ENCODE measurements at places on chromosomes 12 and 14.

DNA sequence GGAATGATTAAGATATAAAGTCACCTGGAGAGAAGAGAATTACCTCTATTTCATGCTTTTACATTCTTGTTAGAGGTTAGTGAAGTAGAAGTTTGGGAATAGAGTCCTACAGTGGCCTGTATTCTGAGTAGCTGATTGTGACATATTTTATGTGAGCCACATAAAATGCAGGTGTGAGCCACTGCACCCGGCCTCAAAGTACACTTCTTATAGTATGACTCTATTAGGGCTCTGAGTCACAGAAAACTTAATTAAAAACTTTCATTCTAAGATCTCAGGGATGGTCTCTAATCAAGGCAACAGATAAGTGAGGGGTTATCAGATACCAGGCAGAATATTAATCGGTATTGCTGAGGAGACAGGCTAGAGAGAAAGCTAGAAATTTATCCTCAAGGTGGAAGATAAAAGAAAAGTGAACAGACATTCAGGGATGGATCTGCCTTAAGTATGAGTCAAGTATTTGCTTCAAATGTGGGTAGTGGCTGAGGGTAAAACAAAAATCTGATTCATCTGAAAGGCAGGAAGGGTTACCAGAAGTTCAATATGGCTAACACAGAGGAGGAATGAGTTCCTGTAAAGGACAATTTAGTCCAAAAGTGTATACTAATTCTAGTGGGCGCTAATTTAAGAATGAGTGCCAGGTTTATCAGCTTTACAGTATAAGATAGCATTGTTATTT, 5.5 kb upstream of the G2E3 start:
- no peak for DNase-seq

- no peak for DNase-seq
Observed at GRCh38 chr12:22529281-22530060, 14.9 kb downstream of the C2CD5 start.

DNA sequence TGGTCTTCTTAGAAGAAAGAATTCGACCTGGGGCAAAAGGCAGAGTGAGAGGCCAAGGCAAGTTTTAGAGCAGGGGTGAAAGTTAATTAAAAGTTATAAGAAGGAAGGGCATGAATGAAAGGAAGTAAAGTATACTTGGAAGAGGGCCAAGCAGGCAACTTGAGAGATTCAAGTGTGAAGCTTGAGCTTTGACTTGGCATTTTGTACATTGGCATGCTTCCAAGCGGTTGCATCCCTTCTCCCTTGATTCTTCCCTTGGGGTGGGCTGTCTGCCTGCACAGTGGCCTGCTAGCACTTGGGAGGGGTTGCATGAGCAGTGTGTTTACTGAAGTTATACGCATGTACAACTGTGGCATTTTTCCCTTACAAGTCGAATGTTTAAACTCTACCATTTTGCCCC, 74.8 kb upstream of the MGAT4C start:
- DNase-seq = no peak

GRCh38 chr12:2256453-2256852, 203.7 kb downstream of the CACNA1C start:
- DNase-seq = no peak

DNA sequence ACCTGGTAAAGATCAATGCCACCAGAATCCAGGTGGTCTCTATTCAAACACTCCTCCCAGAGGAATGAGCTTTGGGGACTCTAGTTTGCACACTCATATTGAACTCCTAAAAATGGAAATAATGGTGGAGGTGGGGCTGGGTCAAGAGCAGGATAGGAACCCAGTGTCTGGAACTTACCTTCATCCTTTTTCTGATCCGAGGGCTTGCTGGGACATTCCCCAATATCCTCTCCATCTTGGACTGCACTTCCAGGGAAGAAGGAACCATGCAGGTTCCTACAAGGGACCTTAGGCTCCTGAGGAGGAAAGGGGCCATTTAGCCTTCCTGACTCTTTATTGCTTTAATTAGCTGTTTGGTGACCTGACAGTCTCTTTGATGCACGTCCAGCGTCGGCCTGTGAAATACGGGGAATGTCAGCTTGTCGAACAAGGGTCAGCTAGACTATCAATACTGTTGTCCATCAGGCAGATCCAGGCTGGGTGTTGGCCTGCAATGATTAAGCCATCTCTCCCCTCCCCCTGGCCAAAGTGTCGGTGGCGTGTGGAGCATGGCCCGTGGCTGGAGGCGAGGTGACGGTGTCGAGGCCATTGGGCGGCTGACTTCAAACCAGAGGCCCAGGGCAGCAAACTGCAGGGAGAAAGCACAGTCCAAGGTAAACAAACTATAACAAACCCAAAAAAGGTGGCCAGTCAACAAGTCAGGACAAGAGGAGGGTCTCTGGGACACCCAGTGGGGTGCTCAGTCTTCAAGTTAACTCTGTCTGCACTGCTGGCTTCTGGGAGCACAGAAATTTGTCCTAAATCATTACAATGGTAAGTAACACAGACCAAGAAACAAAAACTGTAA, 405.2 kb upstream of the TBX3 start:
- DNase-seq = no peak

DNA sequence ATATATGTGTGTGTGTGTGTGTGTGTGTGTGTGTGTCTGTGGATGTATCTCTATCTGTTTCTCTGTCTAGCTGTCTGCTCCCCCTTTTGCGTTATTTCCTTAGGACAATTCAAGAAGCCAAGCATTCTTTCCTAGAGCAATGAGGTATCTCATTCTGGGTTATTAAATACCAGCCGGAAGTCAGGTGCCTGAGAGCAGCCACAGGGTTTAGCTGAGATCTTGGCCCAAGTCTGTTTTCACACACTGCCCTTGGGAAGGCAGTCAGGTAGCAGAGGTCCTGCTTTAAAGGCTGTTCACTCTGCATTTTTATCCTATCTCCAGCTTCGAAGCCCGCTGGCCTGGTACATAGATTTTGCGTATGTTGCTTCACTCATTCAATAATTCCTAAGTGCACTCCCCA, 76.8 kb downstream of the TSPAN9 start:
- no peak for DNase-seq

GRCh38 chr14:82897469-82898308, 1364.0 kb upstream of the SEL1L start:
- DNase-seq = no peak

DNA sequence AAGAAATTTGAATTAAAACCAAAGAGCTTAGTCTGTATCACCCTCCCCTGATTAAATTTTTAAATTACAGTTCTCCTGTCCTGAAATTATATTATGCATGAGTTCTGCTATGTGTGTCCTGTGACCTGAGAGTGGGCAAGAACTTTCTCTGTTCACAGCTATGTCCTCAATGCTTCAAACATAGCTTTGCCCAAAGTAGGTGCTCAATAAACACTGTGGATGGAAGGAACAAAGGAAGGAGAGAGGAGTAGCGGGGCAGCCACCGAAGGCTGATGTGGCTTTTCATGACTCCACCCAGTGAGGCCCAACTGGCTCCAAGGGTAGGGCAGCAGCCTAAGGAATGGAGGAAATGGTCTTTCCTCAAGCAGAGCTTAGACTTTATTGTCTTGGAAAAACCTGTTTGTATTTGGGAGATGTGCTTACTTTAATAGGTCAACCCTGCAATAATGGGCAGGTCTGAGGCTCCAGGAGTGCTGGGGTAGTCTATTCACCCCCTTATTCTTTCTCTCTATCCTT, 7.6 kb upstream of the MARK3 start:
- DNase-seq = no peak

DNA sequence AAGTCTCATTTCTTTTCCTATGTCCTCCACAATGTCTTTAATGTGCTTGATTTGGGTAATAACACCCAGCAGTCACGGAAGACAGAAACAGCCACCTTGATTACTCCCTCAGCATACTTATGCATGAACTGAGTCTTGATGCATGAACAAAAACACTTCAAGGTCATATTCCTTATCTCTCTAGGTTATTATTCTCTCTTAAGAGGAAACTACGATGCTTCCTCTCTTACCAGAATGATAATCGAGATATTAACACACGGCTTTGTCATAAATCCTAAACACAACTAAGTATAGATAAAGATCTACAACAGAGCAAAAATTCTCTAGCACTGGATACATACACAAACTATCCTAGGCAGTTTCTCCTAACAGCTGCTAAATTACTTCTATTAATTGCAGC, 583.5 kb upstream of the ATP2B1 start:
- no peak for DNase-seq

DNA sequence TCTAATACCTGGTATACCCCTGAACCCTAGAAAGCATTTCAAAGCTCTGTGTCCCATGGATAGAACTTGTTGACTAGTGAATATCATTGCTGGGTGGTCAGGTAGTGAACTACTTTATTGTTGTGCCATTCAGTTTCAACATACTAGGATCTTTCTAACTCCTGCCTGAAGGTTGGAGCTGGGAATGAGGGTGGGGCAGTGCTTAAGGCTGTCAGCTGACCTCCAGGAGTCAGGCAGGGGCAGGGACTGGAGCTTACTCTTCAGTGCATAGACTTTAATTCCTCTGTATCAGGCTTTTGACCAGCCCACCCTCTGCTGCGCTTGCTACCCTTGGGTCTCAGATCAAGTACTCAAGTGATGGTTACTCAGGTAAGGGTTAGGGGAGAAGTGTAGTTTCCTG, 102.6 kb upstream of the RFX4 start:
- no peak for DNase-seq

- no peak for DNase-seq
Observed at GRCh38 chr14:36515105-36515593, 4.9 kb downstream of the NKX2-1 start.

GRCh38 chr12:6426882-6427671, 17.7 kb upstream of the CD27 start:
- DNase-seq = no peak

DNA sequence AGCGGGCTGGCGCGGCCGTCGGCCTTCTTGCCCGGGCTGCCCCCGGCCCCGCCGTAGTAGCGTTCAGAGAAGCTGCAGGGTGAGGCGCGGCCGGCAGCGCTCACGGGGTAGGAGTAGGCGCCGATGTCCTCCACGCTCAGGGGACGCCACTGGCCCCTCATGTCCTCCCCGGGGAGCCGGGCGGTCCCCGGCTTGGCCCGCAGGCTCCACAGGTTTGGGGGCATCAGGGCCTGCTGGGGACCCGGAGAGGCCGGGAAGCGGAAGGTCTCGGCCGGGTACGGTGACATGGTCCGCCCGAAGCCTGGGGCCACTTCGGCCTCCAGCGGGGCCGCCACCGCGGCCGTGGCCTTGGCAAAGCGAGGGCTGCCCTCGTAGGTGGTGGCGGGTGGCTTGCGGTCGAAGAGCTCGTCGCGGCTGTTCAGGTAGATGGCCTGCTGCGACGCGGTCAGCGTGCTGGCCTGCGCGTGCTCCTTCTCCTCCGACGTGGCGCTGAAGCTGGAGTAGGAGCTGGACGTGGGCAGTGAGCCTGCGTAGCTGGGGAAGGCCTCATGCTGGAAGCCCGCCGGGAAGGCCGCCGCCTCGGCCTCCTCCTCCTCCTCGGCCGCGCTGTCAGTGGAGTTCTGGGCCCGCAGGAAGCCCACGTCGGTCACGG, 48.7 kb downstream of the BEGAIN start:
- no peak for DNase-seq

- DNase-seq = no peak
Observed at GRCh38 chr14:106843386-106843785, 1317.0 kb downstream of the TMEM121 start.

DNA sequence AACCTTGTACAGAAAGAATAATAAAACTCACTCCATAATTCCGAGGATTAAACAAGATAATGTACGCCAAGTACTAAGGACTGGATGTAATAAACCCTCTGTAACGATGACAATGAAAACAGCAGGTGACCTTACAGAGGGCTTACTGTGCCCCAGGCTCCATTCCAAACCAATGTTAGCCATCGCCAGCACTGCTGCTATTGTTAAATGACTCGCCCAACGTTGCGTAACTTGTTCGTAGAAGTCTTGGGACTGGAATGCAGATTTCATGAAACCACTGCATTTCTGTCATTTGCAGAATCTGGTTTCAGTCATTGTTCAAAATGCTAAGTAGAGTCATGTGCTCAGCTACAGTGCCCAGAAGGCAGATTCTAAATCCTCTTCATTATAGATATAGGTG, 728 bp upstream of the STON2 start:
- DNase-seq = no peak

DNA sequence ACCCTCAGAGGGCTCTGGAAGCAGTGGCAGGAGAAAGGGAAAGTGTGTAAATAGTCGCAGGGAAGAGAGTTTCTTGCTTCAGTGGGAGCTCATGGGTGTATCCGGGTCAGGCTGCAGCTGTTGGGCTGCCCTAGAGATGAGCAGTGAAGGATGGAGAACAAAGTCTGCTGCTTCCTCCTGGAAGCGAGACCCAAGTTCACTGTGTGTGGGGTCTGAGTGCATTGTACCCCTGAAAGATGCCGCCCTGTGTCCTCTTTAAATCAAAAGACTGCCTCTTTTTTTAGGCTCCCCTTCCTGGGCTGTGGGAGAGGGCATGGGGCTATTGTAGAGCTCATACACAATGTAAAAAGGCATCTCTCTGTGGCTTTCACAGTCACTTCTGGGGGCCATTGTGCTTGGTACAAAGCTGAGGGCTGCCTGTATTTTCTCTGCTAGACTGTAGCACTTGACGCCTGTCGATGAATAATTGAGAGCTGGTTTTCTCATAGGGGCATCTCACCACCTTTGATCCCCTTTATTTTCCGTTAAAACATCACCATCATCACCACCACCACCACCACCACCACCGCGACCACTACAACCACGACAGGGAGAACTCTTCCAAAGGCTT, 16.7 kb downstream of the CHST11 start:
- DNase-seq = no peak

DNA sequence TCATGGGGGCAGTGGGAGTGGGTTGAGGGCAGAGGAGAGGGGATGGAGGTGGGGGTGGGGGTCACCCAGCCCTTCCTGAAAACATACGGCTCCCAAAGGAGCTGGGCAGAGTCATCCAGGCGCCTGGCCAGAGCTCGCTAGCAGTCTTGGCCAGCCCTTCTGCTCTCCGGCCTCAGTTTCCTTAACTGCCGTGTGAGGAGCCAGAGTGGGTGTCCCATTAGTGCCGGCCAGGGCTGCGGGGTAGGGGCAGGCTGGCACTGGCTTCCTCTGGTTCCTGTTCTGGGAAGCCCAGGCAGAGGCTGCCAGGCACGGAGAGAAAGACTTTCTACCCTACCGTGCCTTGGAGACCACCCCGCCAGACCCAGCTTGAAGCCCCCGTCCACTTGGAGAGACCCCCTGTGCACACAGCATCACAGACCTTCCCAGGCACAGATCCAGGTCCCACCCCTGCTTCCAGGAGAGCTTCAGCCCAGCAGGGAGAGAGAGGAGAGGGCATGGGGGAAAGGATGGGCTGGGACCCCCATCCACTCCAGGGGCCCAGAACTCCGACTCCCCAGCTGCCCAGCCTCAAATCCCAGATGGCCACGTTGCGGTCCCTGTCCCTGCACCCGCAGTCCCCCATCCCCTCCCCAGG, 93.3 kb downstream of the RFLNA start:
- DNase-seq = no peak

GRCh38 chr14:64693810-64694165, 10.4 kb upstream of the PLEKHG3 start:
- DNase-seq = no peak

GRCh38 chr12:43062201-43062895, 472.8 kb upstream of the PRICKLE1 start:
- no peak for DNase-seq

GRCh38 chr12:7042842-7043241, 17.7 kb upstream of the C1S start:
- no peak for DNase-seq
